ENCODE measurements at places on chromosomes 3 and 15.
A peak's percentile ranks its signal among the peaks of the same experiment; 100 is the strongest.

- no peak for DNase-seq
These were observed 722 bp upstream of the CCDC50 start for GRCh38 chr3:191328383-191328961.

GRCh38 chr3:27633224-27633545, 88.9 kb downstream of the EOMES start:
- DNase-seq: no peak

DNA sequence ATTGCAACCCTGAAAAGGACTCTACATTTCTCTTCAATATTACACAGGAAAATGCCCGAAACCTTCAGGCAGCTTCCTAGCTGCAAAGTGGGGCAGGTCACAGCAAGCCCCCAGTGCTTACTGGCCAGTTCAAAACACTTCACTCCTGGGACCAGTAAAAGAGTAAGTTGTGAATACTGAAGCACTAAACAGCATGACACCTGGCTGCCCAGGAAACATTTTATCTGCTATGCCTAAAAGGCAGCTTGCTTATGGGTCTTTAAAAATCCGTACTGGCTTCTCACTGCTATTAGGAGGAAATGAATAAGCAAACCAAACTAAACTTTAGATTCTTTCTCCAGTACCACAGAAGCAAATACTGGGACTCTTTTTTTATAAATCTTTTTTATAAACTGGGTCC, 457.9 kb upstream of the ALCAM start:
- DNase-seq: no peak

DNA sequence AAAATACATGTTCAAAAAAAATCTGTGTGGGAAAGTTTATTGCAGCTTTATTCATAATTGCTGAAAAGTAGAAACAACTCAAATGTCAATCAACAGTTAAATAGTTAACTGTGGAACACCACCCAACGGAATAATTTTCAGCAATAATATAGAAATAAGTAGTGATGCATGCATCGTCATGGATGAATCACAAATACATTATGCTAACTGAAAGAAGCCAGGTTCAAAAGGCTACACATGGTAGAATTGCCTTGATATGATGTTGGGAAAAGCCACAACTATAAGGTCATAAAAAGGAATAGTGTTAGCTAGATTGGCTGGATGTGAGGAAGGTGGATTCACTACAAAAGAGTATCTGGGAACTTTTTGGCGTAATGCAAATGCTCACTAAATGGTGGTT, 82.0 kb downstream of the GMNC start:
- no peak for DNase-seq

DNA sequence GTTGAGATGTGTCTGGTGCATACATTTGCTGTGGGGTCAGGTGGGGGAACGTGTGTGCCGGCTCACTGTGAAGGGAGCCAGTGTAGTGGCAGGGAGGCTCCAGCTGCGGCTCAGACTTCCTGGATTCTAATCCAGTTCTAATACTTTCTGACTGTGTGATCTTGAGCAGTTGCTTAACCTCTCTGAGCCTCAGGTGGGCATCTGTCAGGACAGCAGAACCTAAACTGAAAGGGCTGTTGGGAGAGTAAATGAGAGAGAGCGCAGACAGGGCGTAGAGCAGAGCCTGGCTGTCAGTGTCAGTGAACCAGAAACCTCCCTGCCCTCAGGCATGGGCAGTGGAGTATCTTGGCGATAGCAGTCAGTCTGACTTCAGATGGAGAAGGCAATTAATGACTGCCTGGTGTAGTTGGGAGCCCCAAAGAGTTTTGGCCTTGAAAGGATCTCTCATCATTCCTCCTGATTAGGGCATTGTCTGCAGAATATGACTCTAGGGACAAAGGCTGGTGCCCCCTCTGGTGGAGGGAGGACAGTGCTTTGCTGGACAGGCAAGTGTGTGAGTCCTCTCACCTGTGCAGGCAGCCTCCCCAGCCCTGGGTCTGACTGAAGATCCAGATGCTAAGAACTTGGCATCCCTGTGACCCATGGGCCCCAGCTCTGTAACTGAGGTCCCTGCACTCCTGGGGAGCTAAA, 9.6 kb downstream of the KBTBD13 start:
- DNase-seq: peak; percentile 21

- DNase-seq: peak; percentile 61
These were observed 167.4 kb upstream of the LPP start for GRCh38 chr3:187986514-187986934.
